ENCODE measurements at places on chromosomes 6 and 20.

GRCh38 chr6:146886587-146887446, 288.0 kb downstream of the ADGB start:
- no peak for DNase-seq

DNA sequence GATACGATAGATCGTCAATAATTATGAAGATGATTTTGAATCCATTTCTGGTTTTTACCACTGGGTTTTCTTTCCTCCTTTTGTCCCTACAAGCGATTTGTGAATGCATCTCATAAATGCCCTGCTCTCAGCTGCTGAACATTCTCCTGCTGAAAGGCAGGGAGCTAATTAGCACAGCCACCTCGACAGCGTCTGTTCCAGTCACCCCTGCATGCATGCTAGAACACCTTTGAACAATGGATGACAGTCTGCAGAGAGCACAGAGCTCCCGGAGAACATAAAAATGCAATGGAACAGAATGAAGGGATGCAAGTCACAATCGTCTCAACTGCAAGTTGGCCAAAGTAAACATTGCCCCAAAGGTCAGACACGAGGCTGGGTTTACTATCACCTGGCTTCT, 105.8 kb downstream of the SLC35B3 start:
- DNase-seq: no peak

DNA sequence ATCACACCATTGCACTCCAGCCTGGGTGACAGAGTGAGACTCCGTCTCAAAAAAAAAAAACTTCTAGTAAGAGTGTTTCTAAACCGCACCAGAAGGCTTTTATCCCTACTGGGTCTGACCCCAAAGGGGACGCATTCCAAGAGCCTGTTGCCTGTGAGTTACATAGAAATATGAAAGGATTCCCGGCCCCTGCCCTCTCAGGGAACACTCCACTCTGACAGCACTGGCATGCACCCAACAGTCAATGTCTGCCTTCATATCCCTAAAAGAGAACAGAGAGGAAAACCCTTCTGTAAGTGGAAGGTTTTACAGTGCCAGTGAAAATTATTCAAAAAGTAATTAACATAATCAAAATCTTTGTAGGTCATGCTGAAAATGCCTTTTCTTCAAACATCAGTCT, 117.1 kb upstream of the PTPRT start:
- no peak for DNase-seq

DNA sequence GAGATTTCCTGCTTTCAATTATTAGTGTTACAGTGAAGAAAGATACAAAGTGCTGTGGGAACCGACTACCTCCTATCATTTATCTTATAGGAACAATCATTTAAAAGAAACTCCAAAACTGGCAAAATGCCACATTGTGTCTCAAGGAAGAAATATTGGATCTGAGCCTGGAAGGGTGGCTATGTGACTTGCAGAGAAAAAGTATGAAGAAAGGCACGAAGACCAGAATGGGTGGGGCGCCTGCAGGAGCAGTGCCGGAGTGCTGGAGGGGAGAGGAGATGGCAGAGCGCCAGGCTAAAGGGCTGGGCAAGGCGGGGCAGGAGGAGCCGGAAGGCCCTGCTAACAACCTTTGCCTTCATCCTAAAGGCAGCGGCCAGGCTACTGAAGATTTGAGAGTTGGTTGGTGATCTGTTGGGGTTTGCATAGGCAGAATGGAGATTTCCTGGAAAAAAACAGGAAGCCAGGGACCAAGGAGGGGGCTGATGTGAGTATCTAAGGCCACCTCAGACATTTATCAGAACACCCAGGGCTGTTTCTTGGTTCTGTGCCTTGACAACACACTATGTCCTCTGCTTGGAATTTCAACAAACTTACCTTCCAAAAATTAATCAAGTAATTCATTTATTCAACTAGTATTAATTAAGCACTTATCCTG, 125.6 kb downstream of the MAFB start:
- DNase-seq: no peak

DNA sequence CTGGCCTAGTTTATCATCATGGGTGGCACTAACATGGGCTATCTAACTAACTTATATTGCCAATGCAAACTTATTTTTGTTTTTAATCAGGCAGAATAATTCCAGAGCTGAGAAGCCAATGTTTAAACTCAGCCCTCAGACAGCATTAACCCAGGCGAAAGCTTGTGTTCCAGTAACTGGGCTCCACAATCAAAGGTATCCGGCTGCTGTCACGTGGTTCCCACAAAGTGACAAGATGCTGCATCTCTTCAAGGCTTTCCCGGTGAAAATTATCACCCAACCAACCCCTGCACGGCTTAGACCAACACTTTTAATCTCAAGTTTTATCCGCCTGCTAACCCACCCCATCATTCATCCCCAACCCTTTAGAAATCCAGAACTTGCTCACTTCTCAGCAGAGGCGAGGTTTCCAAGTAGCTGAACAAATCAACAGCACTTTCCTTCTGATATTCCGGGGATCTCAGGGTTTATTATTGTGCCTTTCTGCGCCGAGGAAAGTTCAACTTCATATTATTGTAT, 885 bp downstream of the MTCL3 start:
- no peak for DNase-seq

DNA sequence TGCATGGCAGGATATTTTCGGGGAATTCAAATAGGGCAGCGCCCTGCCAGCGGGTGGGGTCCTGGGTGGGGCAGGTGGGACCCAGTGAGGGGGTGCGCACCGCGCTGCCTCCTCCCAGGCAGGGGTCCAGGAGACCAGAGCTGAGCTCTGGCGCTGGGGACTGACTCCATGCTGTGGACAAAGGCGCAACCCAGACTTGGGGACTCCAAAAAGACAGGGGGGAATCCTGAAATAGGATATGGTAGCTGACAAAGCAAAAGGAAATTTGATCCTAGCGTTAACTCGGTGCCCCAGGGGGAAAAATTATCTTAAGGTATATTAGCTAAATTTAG, 23.6 kb downstream of the TFAP2A start:
- DNase-seq: no peak

Measured in right atrium auricular region (tissue), 2 donors.